ENCODE measurements at places on chromosomes 13 and 19.

- DNase-seq: no peak
Observed at GRCh38 chr13:34230271-34230670, 412.3 kb downstream of the RFC3 start.

DNA sequence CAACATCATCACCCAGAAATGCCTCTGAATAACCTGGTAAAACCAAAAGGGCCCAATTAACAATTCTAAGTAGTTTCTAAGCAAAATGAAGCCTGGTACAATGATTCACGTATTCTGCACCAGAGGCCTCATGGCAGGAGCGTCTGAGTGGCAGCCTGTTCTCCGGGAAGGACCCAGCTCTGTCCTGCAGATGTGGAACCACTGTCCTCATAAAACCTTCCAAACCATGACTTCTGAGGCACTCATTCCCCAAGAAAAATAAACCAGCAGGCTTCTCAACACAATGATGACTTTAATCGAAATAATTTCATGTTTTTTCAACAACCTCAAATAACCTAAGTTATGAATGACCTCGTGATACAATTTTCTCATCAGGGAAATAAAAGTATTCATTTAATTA lies 89.9 kb downstream of the STK24 start:
- no peak for DNase-seq

- no peak for DNase-seq
Observed at GRCh38 chr13:19605161-19605955, 28.1 kb upstream of the MPHOSPH8 start.

DNA sequence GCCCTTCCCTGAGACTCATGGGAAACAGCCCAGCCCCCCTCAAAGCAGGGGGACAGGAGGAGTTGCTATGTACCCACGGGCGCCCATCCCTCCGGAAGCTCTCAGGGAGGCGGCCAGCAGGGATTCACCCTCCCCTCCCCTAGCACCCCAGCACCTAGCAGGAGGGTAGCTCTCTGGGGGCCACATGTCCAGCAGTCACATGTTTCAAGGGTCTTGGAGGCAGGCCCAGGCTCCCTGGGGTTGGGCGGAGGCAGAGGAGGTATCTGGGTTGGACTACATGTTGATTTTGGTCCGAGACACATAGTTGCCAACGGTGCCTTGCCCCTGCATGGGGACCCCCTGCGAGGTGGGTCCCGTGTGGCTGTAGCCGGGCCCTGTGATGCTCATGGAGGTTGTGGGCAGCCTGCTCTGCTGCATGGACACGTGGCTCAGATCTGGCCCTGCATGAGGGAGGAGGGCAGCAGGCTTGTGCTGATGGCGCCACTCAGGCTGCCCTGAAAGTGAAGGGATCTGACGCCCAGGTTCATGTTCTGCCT lies 7.0 kb upstream of the RNF6 start:
- no peak for DNase-seq

GRCh38 chr19:49688531-49689132 lies 762 bp upstream of the ADM5 start:
- DNase-seq: no peak

DNA sequence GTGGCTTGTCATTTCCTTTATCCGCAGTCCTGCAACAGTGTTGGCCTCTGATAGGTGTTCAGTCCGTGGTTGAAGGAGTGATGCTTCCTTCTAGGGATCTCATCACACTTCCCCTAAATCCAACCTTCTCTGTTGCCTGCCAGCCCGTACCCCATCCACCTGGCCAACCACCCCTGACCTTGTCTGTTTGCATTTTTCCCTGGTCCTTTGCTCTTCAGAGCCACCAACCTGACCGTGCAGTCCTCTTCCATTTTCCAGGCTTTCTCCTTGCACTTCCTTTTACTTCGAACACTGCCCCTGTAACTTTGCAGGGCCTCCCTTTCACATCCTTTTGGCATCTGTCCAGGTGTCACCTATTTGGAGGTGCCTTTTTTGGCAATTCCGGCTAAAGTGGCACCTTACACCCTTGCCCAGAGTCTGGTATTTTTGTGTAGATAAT lies 696 bp downstream of the ZNF460 start:
- DNase-seq: no peak

DNA sequence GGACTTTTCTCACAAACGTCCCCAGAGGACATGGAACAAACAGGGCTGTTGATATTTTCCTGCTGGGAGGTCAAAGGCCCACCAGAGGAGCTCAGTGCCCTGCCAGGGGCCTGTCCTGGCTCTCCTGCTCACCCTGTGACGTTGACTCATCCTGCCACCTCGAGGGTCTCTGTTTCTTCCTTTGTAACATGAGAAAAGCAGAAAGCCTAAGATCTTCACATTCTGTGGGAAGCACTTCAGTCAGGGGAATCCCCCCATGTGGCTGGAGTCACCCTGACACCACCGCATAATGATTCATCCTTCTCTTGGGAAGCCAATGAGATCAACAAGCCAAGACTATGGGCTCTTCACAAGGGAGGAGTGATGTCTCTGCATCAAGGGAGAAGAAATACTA lies 147.9 kb downstream of the KATNAL1 start:
- no peak for DNase-seq

DNA sequence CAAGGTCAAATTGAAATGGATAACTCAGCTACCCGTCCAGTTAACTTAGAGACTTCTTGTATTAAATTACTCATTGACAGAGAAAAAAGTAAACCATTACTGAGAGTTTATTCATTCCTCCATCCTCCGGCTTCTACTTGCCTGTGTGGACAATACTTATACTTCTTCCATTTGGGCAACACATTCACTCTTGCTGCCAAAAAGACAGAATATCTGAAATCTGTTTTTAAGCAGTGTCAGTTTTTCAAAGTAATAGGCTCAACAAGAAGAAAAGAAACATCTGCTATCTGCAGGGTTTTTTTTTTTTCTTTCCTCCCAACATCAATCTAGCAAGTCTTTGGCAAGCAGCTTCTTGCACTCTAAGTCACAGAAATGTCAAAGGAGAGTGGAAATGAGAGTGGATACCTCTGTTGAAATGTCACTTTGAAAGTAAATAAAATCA lies 1142.8 kb downstream of the PCDH9 start:
- no peak for DNase-seq

DNA sequence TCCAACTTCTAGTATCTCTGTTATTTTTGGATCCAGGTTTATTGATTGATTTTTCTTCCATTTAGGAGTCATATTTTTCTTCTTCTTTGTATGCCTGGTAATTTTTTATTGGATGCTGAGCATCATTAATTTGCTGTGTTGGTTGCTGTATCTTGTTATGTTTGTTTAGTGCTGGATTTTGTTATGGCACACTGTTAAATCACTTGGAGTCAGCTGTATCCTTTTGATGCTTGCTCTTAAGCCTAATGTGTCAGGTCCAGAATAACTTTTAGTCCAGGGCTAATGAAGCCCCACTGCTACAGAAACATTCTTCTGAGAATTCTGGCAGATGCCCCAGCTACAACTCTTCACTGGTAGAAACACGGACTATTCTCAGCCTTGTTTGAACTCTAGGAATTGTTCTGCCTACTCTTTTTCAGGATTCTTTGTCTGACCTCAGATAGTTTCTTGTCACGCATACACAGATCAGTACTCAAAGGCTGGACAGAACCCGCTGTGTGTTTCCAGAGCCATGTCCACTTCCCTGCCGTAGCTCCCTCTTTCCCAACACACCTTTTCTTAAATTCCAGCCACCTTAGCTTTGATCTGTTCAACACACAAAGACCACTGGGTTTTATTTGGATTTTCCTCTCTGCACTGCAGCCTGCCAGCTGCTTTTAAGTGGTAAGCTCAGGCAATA lies 137.1 kb upstream of the WASF3 start:
- no peak for DNase-seq

- peak; percentile 29 for DNase-seq
Observed at GRCh38 chr13:91346850-91347201, 661 bp upstream of the MIR17HG start.

DNA sequence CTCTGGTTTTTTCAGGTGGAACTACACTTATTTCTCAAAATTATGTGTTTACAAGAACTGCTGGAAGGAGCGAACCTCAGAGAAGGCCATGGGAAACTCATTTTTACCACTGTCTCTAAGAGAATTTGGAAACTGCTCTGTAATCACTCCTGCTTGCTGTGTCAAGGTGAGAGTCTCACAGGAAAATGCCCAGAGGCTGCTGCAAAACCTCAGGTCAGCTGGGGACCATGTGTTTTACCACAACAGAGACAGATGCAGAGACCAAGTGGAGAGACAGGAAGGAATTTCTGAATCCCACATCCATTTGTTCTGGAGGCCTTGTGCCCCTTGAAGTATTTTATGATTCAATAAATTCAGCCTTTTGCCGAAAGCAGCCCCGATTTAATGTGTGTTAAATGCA lies 743.8 kb upstream of the SLC10A2 start:
- no peak for DNase-seq

GRCh38 chr13:112651750-112652511 lies 37.9 kb upstream of the ATP11A start:
- no peak for DNase-seq

DNA sequence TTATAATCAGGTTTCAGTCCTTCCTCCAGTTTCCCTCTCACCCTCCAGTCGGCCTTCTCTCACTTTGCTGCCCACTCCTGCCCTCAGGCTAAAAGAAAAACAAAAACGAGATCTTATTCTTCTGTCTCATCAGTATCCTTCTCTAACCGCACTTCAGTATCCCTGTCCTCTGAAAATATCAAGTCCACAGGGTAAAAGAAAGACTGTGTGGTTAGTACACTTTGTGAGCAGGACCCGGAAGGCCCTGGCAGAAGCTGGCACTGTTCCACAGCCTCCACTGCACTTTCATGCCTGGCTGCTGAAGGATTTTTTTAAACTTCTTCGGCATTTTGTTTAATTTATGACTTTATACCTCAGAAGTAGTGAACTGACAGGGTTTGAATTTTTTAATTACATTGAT lies 51.8 kb downstream of the TM9SF2 start:
- no peak for DNase-seq

GRCh38 chr19:42200116-42200715 lies 17.3 kb downstream of the DEDD2 start:
- no peak for DNase-seq

- DNase-seq: peak; percentile 61
Observed at GRCh38 chr19:10085641-10086590, at the start of gene SHFL. TSS of gene SHFL (plus strand) at chr19:10086317. CDS start at chr19:10086428, 111 bp downstream.

DNA sequence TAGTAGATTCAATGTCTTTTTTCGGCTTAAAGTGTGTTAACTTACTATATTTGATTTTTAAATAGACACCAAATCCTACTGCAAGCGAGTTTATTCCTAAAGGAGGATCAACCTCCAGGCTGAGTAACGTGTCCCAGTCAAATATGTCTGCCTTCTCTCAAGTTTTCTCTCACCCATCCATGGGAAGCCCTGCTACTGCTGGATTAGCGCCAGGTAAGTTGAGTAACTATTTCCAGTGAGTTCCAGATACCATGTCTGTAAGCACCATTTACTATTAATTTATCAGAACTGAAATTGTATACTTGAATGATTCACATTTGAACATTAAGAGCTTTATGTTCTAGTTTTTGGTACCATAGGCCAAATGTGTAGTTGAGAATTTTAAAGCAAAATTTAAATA lies 81.8 kb downstream of the PAN3 start:
- DNase-seq: no peak

- DNase-seq: no peak
Observed at GRCh38 chr19:33306853-33307792, 4.8 kb upstream of the CEBPA start.

GRCh38 chr19:33954686-33955085 lies 158.0 kb downstream of the KCTD15 start:
- DNase-seq: no peak

- DNase-seq: no peak
Observed at GRCh38 chr19:31784671-31785101, 435.4 kb upstream of the TSHZ3 start.

DNA sequence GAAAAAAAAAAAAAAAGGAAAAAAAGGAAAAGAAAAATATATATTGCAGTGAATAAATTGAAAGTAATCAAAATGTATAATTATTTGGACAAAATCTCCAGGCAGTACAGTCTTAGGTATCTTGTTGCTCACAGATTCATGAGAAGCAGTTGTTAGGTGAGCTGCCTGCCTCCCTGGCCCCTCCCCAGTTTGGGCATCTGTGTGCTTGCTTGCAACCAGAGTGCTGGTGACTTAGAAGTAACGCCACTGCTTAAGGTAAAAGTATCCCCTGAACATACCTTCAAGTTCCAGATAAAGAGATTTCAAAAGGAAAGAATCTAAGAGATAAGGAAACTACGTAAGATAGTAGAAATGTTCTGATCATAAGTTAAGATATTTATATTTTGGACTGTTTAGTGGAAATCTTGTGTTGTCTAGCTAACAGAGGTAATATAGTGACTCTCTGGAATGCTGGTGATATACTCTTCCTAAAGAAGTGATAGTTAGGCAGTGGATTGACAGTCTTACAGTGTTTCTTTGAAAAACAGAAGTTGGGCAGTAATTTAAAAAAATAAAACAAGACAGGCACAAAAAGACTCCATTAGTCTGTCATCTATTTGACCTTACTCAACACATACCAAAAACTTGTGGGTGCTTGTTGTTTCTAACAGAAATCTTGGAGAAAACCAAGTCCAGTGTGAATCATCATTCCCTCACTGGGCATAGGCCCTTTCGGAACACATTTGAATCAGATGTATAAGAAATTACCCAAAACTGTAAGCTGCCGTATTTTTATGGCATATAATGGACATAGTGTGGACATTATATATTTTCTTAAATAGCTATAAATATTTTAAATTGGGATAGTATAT lies 38.3 kb upstream of the KCTD4 start:
- no peak for DNase-seq

- no peak for DNase-seq
Observed at GRCh38 chr19:49417088-49417487, 6.2 kb downstream of the PTH2 start.

GRCh38 chr13:39451860-39452301 lies 151.1 kb downstream of the LHFPL6 start:
- no peak for DNase-seq

GRCh38 chr19:17577457-17578097 lies 22.1 kb downstream of the COLGALT1 start:
- DNase-seq: no peak

DNA sequence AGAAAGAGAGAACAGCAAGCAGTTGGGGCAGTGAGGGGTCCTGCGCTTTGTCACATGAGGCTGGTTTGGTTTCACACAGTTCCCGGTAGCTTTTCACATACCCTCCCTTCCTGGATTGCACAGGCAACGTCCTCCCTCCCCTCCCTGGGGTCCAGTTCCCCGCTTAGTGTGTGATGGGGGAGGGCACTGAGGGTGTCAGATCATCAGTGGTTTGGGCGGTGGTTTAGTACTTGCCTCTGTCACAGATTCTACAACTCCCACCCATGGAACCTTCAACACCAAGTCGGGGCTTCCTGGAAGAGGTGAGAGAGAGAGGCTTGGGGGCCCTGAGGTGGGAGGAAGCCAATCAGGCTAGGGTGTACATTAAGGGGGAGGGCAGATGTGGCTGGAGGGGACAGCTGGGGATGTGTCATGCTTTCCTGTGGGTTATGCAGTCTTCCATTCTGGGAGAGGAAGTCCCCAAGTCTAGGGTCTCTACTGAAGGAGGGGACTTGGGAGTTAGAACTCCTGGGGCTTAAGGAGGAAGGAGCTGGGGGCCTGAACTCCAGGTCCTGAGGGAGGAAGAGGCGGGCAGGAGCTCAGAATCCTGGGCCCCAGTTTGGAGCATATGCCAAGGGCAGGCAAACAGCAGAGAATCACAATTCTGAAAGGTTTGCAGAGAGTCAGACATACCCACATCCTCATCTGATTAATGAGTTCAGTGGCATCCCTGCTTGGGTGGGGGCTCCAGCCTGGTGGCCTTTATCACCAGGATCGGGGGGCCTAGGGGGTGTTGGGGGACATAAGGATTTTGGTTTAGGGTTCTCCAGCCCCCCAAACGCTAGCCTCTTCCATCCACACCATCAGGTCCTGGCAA lies at the start of gene NKG7:
NKG7 (minus strand) TSS at position 6 of the 856 bp plus-strand sequence. CDS start 119 bp downstream, outside the sequence.
- DNase-seq: no peak
